ENCODE measurements at places on chromosomes 7 and 10.

- no peak for DNase-seq
Measured at GRCh38 chr10:76124280-76124679, 692.9 kb downstream of the LRMDA start.

GRCh38 chr7:35415411-35415822 is 161.5 kb upstream of the TBX20 start:
- no peak for DNase-seq

GRCh38 chr7:37332243-37333016 is 116.2 kb downstream of the ELMO1 start:
- no peak for DNase-seq

DNA sequence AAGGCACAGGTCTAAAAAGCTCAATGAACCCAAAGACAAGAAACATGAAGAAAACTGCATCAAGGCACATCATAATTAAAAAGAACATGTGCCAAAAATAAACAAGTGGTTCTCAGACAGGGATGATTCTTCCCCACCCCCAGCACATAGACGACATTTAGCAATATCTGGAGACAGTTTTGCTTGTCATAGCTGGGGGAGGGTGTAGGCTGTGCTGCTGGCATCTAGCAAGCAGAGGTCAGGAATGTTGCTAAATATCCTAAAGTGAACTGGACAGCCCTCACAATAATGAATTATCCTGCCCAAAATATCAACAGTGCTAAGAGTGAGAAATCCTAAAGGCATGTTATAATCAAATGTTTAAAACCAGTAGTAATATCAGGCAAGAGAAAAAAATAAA is 122.6 kb downstream of the MICU1 start:
- no peak for DNase-seq

GRCh38 chr7:33685981-33686683 is 219.2 kb upstream of the BMPER start:
- no peak for DNase-seq

- no peak for DNase-seq
Measured at GRCh38 chr7:32535162-32535702, 39.9 kb downstream of the AVL9 start.

DNA sequence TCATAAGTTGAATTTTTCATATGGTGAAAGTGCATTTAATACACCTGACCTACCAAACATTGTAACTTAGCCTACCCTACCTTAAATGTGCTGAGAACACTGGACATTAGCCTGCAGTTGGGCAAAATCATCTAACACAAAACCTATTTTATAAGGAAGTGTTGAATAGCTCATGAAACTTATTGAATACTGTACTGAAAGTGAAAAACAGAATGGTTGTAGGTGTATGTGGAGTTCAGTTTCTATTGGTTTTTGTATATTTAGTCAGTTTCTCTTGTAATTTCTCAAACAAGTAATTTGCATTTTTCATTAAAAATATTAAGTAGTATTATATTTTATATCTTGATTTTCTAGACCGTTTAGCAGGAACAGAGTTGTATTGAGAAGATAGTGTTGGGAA is 15.3 kb downstream of the CCDC7 start:
- DNase-seq: no peak

GRCh38 chr10:95552679-95553342 is 8.4 kb downstream of the SORBS1 start:
- no peak for DNase-seq

GRCh38 chr7:31100445-31100844 is 48.3 kb downstream of the ADCYAP1R1 start:
- no peak for DNase-seq

DNA sequence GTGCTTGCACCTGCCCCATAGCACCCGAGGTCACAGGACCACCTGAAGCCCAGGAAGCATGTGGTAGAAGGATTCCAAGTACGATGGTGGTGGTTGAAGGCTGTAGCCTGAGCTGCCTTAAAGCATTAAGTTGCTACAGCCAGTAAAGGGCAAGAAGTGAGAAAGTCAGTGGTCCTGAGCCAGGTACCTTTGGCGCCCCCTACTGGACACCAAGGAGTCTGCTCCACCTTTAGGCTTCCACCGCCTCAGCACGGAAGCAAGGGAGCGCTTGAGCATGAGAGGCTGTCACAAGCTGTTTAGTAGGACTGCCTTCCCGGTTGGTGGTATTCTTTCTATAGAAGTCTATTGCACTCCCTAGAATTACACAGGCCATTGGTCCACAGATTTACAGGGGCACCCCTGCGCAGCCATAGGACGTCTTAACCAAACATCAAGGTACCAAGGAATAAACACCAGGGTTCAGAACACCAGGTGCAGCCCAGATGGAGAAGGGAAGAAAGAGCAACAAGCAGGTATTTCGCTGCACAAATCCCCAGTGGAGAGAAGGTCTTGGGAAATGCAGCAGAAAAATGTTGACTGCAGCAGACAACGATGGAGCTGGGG is 2.2 kb downstream of the CRTAC1 start:
- peak; percentile 92 for DNase-seq

- no peak for DNase-seq
Measured at GRCh38 chr7:128219636-128220035, 21.4 kb upstream of the LEP start.

Measured in HEK293T (cell line).